Stimulated activated CD8-positive, alpha-beta memory T cell treated with anti-CD3 and anti-CD28 coated beads, Interleukin-4, amount 100 ng/mL, for 48 hours (primary cell): ENCODE measurements at places on chromosomes 1 and 21.
A peak's percentile ranks its signal among the peaks of the same experiment; 100 is the strongest.

GRCh38 chr21:25005388-25005787 lies 601.9 kb downstream of the MRPL39 start:
- DNase-seq, result no peak

GRCh38 chr1:26220199-26220912 lies 13.6 kb upstream of the CEP85 start:
- no peak for DNase-seq

- DNase-seq, result no peak
Observed at GRCh38 chr1:27931184-27931583, 3.6 kb upstream of the SMPDL3B start.

DNA sequence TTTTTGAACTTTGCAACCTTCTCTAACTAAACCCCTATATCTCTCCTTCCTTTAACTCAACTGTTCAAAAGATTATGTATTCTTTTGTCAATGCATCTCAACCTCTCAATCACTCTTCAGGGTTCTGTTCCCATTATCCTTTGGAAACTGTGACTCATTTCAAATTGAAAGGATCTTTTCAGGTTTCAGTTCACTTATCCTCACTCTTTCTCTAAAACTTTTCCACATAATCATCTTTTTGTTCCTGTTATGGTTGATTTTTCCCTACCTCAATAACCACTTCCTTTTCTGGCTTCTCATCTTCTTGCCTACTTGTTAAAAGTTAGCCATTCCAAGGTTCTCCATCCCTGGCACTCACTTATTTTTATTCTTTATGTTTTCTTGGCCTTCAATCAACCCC lies 56.2 kb upstream of the NUF2 start:
- no peak for DNase-seq

DNA sequence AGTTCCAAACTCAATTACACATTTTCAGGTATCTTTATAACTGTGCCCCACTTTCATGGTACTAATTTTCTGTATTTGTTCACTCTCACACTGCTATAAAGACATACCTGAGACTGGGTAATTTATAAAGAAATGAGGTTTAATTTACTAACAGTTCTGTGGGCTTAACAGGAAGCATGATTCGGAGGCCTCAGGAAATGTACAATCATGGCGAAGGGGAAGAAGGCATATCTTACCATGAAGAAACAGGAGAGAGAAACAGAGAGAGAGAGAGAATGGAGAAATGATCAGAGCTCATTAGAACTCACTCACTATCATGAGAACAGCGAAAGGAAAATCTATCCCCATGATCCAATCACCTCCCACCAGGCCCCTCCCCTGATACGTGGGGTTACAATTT lies 874.1 kb upstream of the B3GALT2 start:
- DNase-seq, result no peak

DNA sequence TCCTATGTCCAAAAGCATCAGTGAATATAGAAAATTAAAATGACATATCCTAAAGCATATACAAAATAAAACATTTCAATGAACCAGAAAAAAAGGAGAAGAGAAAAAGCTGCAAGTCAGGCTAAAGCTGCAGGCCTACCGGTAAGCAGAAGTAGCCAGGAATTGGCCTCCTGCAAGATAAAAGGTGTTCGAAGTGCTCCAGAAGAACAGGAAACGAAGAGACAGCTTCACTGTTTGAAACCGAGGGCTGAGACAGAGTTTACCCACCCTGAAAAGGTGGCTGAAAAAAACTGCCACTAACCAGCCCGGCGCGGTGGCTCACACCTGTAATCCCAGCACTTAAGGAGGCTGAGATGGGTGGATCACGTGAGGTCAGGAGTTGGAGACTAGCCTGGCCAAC lies 37.4 kb downstream of the NSL1 start:
- no peak for DNase-seq

DNA sequence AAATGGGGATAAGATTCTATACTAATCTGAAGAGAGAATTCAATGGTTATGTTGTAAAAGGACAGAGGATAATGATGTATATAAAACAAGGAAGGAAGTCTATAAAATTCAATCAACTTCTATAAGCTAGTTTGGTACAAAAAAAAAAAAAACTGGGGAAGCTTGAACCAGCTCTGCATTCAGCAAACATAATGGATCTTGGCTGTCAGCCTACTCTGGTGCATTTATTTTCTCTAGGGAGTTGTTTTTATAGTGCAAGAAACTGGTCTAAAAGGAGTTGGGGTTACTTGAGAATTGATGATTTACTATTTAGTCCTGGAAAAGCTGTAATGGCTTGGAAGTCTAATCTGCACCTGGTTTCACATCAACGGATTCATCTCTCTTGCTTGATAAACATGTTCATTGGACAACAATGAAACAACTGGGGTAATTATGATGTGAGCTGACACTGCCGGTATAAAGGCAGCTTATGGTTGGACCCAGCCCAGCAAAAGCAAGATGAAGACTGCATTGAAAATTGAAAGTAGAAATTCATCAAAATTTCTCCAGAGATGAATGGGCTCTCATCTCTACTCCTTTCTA lies 199.4 kb upstream of the NRIP1 start:
- DNase-seq, result no peak

DNA sequence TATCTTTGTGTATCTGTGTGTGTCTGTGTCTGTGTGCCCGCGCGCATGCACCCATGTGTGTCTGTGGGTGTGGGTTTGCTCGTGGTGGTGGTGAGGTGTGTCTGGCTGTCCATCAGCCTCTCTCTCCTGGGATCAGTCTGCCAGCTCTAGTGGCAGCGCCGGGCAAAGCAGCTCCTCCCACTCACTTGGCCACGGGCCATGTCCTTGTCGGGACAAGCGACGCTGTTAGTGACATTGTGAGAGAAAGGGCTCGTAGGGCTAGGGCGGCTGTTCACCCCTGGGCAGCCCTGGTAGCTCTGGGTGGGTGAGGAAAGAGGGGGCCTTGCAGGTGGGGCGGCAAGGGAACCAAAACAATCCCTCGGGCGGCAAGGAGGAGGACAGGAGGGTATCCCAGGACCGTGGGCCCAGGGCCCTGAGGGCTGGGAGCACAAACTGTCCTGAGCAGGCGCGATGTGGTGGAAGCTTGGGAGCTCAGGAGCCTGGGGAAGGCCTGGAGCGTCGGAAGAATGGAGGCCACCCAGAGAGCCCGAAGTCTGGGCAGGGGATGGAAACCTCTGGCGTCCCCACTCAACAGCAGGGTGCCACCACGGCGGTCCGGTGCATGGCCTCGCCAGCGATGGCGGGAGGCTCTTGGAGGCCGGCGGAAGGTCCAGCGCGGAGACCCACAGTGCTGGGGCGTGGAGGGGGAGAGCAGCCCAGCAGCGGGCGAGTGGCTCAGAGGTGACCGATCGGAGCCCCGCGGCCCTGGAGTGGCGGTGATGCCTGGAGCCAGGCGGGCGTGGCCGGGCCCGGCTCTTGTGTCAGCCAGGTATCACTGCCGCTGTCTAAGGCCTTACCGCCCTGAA lies 140.5 kb downstream of the LIPI start:
- DNase-seq, result no peak

GRCh38 chr1:18531503-18531845 lies 50.7 kb downstream of the KLHDC7A start:
- no peak for DNase-seq

DNA sequence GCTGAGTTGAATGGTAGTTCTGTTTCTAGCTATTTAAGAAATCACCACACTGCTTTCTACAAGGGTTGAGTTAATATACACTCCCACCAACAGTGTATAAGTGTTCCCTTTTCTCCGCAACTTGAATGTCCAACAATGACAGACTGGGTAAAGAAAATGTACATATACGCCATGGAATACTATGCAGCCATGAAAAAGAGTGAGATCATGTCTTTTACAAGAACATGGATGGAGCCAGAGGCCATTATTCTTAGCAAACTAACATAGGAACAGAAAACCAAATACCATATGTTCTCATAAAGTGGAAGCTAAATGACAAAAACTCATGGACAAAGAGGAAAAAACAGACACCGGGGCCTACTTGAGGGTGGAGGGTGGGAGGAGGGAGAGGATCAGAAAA lies 14.8 kb upstream of the TTLL7 start:
- DNase-seq, result no peak

GRCh38 chr1:176854121-176854520 lies 310.4 kb downstream of the ASTN1 start:
- DNase-seq, result no peak

- no peak for DNase-seq
Observed at GRCh38 chr1:157110003-157110402, 10.4 kb upstream of the ETV3L start.

GRCh38 chr1:241610056-241610815 lies 29.9 kb downstream of the CHML start:
- no peak for DNase-seq

GRCh38 chr1:61053712-61054600 lies 28.4 kb upstream of the NFIA start:
- DNase-seq, result peak; percentile 39

- DNase-seq, result no peak
Observed at GRCh38 chr1:62891956-62892562, 108.1 kb downstream of the ATG4C start.

DNA sequence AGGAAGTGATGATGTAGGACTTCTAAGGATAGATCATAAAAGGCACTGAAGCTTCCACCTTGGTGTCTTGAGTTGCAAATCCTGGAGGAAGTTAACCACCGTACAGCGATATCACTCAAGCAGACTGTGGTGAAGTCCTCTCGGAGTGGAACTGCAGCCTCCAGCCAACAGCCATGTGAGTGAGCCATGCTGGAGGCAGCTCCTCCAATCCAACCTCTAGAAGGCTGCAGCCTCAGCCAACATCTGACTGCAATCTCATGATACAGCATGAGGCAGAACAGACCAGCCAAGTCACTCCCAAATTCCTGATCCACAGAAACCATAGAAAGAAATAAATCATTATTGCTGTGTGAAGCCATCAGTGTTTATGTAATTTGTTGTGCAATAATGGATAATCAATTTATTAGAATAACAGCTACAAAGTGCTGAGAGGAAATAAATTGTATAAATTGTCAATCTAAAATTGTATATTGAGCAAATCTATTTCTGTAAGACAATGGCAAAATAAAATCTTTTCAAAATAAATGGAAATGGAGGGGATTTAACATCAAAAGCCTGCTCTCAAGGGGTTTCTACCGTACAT lies 65.0 kb downstream of the PRSS38 start:
- DNase-seq, result no peak

DNA sequence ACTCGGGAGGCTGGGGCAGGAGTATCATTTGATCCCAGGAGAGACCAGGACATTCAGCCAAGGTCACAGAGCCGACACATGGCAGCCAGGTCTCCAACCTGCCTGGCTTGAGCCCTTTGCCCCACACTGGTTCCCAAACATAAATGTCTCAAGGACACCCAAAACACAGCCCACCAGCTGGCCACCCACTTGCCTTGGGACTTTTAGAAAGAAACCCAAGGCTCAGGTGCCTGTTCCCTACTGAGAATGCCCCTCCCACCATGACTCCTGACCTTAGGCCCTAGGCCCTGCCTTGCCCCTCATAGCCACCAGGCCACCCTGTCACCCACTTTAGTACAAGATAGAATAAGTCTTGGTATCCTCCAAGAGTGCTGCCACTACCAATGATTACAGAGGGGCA lies 41.9 kb upstream of the LRP8 start:
- no peak for DNase-seq

GRCh38 chr1:206864939-206865671 lies at the start of gene IL20:
TSS of gene IL20 (plus strand) at chr1:206865623. CDS start at chr1:206865853, 230 bp downstream.
- peak; percentile 97 for DNase-seq

- DNase-seq, result no peak
Observed at GRCh38 chr1:101122452-101123166, 97.0 kb upstream of the DPH5 start.

DNA sequence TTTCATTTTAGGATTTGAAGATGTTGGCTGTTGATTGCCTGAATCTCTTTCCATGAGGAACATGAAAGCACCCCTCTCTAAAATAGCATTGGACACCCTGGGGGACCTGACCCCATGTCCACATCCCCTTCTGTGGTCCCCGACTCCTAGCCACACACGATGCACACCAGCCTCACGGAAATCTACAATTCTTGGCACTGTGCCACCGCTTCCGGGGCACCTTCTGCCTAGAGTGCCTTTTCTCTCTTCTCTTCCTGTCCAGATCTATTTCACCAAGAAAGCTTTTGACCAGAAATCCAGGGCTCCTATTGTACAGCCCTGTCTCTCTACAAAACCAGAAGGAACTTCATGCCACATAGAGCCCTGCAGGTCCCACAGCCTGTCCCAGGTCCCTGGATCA lies 50.3 kb downstream of the MYSM1 start:
- no peak for DNase-seq

GRCh38 chr1:46615735-46616134 lies 876 bp downstream of the MOB3C start:
- peak; percentile 40 for DNase-seq

- no peak for DNase-seq
Observed at GRCh38 chr1:93262645-93263044, 82.1 kb downstream of the CCDC18 start.

DNA sequence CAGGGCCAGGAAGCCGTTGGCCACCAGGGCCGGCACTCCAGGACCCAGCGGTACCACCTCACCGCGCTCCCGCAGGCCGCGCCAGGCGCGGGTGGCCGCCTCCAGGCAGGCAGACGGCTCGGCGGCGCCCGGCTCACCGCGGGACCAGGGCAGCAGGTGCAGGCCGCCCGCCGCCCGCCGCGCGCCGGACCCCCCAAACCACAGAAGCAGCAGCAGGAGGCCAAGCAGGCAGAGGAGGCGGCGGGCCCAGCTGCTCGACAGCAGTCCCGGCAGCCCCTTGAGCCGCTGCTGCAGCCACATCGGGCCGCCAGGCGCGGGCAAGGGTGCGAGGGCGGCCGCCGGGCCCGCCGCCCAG lies 312 bp downstream of the KIAA2013 start:
- DNase-seq, result no peak

DNA sequence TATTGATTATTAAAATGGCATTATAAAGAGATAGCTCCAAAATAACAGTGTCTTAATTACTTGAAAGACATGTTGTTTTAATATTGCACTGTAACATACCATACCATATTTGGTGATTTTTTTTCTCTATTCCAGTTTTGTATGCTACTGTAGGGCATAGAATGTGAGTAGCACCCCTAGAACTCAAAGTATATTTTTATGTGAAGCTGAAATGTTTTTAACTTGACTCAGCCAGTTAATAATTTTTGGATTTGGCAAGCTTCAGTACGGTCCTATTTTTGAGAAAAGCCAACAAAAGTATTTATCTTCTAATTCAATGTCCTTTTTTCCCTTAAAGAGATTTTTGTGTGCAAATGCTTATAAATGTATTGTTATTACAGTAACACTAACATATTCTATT lies 593.8 kb downstream of the USP25 start:
- no peak for DNase-seq

DNA sequence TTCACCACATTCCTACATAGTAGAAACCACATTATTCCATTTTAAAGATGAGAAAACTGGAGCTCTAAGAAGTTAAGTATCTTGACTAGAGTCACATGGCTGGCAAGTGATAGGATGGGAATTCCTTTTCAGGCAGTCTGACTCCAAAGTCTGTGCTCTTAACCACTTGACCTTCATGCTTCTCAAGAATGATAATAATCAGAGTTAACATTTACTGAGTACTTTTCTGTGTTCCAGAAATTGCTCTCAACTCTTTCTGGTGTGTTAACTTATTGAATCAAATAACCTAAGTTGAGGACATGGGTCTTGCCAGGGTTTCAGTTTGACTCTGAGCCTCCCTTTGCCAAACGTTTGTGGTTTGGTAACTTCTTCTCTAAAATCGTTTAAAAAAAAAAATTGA lies 169.4 kb downstream of the RASAL2 start:
- no peak for DNase-seq
